Activated naive CD8-positive, alpha-beta T cell treated with anti-CD3 and anti-CD28 coated beads, Interleukin-2, amount 10 ng/mL, durations not matched to agents 7 days and 5 days (primary cell): ENCODE measurements at places on chromosomes 4 and X. TPM values are rescaled to one million over a fixed set of nuclear protein-coding genes. Genes with fewer than 3 reads are reported as not detected.

DNA sequence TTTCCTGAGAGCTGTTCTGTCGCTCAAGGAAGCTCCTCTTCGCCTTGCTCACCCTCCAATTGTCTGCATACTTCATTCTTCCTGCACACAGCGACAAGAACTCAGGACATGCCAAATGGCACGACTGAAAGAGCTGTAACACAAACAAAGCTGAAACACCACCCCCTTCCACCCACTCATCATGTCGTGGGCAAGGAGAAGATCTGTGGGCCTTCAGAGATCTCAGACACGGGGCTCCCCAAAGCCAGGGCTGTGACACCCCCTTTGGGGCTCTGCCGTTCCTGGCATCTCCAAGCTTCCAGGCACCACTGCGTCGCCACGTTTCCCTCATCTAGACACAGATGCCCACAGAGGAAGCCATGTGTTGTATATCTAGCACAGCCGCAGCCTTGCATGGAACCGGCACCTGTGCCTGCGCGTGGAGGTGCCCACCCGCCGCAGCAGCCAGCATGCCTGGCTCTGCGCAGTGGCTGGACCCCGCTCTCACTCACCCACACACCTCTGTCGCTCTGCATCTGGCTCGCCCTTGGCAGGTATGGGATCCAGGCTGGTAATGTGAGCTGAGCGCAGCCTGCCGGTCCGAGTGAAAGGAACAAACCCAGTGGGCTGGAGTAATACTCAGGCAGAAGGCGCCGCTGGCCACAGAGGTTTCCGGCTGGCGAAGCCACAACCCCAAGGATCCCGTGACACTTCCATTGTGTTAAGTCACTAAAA is 676.4 kb upstream of the INTU start:
- no peaks in the 10 kb centered on the region for H3K36me3 ChIP-seq
- no peak for DNase-seq
- H3K4me1 ChIP-seq: no peaks in the 10 kb centered on the region
- no peaks in the 10 kb centered on the region for H3K27me3 ChIP-seq
- no peak overlapping the region for H3K27ac ChIP-seq
- H3K4me3 ChIP-seq: no peak overlapping the region

- H3K27ac ChIP-seq: no peak overlapping the region
- peaks cover 25% of the 10 kb centered on the region for H3K36me3 ChIP-seq
- H3K4me1 ChIP-seq: peaks cover 3% of the 10 kb centered on the region
- no peak overlapping the region for H3K4me3 ChIP-seq
- DNase-seq: no peak
Observed at GRCh38 chr4:119261986-119262385, 49.5 kb downstream of the USP53 start.

The RHOXF1 gene
- 0.42 TPM for total RNA-seq

The GPR173 gene
- 0.08 TPM for total RNA-seq

DNA sequence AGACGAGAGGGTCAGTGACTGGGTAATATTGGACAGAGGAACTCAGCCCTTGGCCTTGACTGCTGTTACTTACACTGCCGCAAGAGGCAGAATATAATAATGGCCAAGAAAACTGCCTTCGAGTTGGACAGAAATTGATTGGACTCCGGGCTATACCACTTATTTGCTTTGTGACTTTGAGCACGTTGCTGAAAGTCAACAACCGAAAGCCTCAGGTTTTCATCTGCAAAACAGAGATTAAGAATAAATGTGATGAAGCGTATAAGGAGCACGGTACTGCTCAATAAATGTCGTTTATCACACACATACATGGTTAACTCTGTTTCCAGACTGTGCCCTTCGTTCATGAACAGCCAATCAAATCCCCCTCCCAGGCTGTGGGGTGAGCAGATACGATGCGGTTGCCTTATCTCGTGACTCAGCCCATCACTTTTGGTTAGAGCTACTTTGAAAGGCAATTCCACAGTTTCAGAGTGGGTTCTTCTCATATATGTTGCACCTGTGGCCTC is 91.6 kb downstream of the TSPAN7 start:
- H3K4me3 ChIP-seq: no peak overlapping the region
- no peaks in the 10 kb centered on the region for H3K36me3 ChIP-seq
- no peaks in the 10 kb centered on the region for H3K27me3 ChIP-seq
- H3K27ac ChIP-seq: no peak overlapping the region

- H3K4me1 ChIP-seq: peaks cover 15% of the 10 kb centered on the region
- H3K36me3 ChIP-seq: no peaks in the 10 kb centered on the region
- H3K27me3 ChIP-seq: peaks cover 57% of the 10 kb centered on the region
- peak within 1 kb of the TSS; percentile 73 for H3K4me3 ChIP-seq
- peak within 1 kb of the TSS; percentile 15 for H3K27ac ChIP-seq
Observed at GRCh38 chr4:100189820-100190642, at the start of gene DDIT4L. TSS of gene DDIT4L (minus strand) at chr4:100190468. CDS start at chr4:100189983, 485 bp downstream.

The SLIT2 gene
- not detected for total RNA-seq

- no peak overlapping the region for H3K27ac ChIP-seq
- no peak overlapping the region for H3K4me3 ChIP-seq
- H3K27me3 ChIP-seq: peaks cover 4% of the 10 kb centered on the region
Observed at GRCh38 chr4:152988721-152989553, 52.8 kb downstream of the FHDC1 start.

DNA sequence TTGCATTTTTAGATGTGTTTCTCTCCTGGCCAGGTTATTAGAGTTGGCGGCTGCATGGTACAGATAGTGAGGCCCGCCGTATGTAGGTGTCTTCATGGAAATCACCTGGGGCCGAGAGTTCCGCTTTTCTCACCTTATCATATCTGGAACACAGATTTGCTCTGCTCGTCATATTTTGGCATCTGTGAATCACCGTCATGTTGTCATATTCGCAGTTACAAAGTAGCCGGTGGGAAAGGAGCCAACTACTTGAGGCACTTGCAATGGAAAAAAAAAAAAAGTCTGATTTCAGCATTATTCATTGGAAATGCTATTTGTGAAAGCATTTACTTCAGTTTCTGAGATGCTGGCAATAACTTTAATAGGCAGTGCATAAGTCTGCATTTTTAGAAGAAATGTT is 1715.2 kb upstream of the TENM3 start:
- H3K4me3 ChIP-seq: no peak overlapping the region
- no peaks in the 10 kb centered on the region for H3K36me3 ChIP-seq
- no peak overlapping the region for H3K27ac ChIP-seq

The FABP2 gene
- 0.11 TPM for total RNA-seq

GRCh38 chrX:16125520-16126149 is 2.3 kb downstream of the GRPR start:
- H3K4me1 ChIP-seq: peaks cover 1% of the 10 kb centered on the region
- peaks cover 12% of the 10 kb centered on the region for H3K27me3 ChIP-seq
- no peak for DNase-seq
- H3K27ac ChIP-seq: no peak overlapping the region
- H3K4me3 ChIP-seq: no peak overlapping the region
- no peaks in the 10 kb centered on the region for H3K36me3 ChIP-seq

The MGAT4D gene
- total RNA-seq: not detected

DNA sequence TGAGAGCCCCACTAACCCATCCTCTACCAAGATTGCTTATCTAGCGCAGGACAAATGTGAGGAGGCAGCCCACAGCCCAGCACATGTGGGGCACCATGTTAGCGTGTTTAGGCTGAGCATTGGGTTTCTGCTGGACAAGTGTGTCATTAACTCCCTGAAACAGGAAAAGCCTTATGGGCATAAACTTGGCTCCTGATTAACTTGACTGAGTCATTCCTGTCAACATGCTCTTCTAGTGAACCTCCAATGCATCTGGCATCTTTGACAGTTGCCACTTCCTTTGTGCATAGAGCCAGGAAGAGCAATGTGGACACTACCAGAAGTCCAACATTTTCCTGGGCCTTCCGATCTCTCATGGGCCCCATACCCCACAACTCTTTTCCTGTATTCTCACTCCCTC is 2.5 kb downstream of the SPIN2A start:
- no peaks in the 10 kb centered on the region for H3K36me3 ChIP-seq
- peaks cover 7% of the 10 kb centered on the region for H3K4me1 ChIP-seq
- no peak overlapping the region for H3K4me3 ChIP-seq
- H3K27ac ChIP-seq: no peak overlapping the region
- no peak for DNase-seq
- no peaks in the 10 kb centered on the region for H3K27me3 ChIP-seq

DNA sequence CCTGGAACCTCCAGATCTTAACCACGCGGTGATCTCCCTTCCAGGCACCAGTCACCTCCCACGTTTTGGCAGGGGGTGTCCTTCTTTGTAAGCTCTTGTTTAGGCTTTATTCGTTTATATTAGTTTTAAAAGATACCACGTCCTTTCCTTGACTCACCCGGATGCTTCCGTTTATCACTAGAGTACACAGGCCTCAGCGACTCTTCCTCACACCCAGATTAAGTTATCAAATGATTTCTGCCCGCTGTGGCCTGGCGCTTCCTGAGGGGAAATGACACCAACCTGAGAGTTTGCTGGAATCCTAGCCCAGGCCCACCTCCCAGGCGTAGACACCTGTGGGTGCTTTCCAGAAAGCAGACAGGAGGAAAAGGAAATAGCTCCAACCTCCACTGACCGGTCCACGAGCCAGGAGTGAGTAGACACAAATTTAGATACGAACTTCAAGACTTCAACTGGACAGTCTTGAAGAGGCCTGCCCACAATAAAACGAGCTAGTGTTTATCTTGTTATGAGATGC is 756 bp upstream of the ADAMTS3 start:
- DNase-seq: no peak
- no peaks in the 10 kb centered on the region for H3K36me3 ChIP-seq
- H3K4me1 ChIP-seq: peaks cover 6% of the 10 kb centered on the region
- H3K27me3 ChIP-seq: peaks cover 42% of the 10 kb centered on the region
- no peak overlapping the region for H3K4me3 ChIP-seq
